ENCODE measurements at places on chromosomes 16 and 17.

DNA sequence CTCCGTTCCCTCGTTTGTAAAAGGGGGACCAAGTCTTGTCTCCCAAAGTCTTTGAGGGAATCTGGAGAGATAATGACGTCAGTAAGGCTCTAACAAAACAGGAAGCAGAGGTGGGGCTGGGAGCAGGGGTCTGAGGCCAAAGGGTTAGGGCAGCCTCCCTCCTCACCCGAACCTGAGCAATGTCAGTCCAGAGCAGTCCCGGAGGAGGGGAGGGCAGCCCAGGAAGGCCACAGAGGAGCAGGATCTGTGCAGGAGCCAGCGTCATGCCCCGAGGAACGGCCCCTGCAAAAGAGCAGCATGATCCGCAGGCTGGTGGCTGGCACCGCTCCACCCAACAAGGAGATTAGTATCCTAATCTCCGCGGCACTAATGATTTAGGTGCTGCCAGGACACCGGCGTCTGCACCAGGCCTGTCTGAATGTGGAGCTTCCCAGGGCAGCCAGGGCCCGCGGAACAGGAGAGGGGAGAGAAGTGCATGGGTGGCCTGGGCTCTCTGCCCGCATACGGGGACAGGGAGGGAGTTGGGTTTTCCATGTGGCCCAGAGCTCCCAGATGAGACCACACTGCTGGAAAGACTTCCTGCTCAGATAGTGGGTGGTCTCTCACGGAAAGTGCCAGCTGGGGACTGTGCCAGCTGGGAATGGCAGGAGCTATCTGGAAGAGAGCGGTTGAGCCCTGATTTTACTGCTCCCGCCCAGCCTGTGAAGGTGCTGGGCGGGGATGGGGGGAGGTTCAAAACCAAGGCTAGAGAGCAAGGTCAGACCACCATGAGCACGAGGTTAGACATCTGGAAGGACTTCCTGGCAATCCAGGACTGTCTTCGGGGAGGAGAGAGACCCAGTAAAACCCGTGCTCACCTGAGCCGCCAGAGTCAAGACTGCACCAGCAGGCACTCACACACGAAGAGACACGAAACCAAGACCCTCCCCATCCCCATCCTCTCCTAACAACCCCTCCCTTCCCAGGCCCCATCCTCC lies 11.0 kb upstream of the KRT17 start:
- no peak for DNase-seq

DNA sequence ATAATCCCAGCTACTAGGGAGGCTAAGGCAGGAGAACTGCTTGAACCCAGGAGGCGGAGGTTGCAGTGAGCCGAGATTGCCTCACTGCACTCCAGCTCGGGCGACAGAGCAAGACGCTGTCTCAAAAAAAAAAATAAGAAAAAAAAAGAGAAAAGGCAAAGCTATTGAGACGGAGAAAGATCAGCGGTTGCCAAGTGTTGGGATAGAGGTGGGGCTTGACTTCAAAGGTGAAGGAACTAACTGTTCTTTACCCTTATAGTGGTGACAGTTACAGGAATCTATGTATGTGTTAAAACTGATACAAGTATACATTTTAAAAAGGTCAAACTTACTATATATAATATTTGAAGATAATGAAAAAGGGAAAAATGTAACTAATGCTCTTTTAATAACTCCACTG lies 22.5 kb downstream of the AKAP10 start:
- DNase-seq, result no peak

DNA sequence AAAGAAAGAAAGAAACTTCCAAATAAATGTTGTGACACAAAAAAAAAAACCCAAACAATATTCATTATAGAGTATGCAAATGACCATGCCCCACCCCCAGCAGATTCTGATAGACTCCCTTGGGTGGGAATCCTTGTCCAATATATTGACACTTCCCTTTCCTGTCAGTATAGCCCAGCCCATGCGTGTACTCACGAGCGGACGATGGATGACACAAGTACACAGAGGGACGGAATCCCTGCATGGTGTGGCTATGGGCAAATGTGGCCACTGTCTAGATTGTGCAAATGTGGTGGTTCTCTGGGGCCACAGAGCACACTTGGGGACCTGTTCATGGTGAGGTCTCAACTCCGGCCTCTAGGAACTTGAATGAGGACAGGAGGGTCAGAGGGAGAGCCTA lies 3.1 kb downstream of the RAB37 start:
- DNase-seq, result no peak

DNA sequence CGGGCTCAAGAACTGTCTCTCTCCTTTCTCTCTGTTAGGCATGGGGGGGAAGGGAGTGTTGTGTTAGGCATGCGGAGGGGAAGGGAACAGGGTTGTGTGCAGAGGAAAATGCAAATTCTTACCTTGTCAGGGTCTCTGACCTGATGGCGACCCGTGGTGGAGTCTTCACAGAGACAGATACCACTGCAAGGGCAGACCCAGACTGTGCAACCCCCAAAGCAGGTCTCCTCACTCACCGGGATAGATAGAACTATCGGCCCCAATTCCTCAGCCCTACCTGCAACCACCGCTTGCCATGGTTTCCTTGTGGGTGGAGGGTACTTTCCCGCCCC lies 9.6 kb upstream of the MPP2 start:
- DNase-seq, result no peak

- no peak for DNase-seq
Measured at GRCh38 chr16:78285437-78285922, 186.0 kb downstream of the WWOX start.

DNA sequence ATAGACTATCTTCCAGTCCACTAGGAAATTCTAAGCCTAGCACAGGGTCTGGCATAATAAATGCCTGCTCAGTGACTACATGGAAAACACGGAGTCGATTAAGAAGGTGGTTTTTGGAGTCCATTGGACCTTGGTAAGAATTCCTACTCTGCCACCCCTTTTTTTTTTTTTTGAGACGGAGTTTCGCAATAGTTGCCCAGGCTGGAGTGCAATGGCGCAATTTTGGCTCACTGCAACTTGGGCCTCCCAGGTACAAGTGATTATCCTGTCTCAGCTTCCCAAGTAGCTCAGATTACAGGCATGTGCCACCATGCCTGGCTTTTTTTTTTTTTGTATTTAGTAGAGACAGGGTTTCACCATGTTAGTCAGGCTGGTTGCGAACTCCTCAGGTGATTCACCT lies 123.2 kb downstream of the HS3ST2 start:
- no peak for DNase-seq
